ENCODE measurements at places on chromosomes 5 and 9.

DNA sequence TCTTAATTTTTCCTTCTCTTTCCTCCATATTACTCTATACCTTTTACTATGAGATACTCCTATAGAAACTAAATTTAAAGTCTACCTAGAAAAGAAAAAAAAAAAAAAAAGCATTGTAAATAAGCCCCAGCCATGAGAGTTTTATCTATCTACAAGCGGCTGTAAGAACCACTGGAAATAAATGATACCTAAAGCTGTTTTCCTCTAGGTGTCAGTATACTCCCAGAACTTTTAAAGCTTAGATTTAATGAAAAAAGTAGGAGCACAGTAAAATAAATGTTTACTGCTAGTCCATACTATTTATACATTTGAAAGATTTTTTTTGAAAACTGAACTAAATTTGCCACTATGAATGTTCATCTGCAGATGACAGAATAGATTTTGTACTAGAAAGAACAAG is 26.2 kb downstream of the TYRP1 start:
- DNase-seq = peak; percentile 35

DNA sequence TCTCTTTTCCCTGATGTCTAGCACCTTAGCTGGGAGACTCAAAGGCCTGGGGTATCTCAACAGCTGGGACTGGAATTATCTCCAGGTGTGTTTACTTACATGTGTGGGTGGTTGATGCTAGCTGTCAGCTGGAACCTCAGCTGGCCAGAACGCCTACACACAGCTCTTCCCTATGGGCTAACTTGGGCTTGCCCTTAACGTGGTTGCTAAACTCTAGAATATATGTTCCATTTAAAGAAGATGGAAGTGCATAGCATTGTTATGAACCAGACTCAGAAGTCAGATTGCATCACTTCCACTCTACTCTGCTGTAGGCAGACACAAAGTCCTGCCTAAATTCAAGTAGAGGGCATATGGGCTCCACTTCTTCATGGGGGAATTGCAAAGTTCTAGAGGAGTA is 29.3 kb downstream of the SGCD start:
- no peak for DNase-seq

DNA sequence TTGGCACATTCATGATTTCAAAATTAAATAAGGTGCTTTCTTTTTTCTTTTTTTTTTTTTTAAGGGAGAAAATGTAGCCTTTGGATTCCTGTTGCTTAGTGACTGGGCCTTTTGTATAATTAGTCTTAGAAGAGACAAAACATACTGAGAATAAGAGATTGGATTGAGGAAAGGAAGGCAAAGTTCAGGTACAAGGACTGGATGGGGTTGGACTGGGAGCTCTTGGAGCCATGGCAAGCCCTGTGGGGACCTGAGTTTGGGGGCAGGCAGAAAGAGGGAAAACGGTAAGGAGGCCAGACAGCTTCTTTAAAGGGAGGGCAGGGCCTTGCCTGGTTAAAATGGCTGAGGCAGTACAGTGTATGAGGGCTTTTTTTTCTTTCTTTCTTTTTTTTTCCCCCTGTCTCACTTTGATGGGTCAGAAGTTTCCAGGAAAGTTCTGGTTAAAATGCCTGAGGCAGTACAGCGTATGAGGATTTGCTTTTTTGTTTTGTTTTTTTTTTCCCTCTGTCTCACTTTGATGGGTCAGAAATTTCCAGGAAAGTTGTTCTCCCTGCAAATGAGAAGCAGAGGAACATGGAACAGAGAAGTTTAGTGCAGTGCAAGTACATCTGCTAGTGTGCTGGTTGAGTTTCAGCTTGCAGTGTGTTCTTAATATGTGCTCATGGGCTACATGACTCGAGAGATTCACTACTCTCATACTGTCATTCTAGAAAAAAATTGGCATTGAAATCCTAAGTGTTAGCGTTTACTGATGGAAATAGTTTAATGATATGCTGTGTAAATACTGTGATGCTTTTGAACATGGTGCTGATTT is 16.8 kb downstream of the SNX18 start:
- no peak for DNase-seq

GRCh38 chr9:107711542-107711941 is 222.0 kb upstream of the KLF4 start:
- peak; percentile 79 for DNase-seq

DNA sequence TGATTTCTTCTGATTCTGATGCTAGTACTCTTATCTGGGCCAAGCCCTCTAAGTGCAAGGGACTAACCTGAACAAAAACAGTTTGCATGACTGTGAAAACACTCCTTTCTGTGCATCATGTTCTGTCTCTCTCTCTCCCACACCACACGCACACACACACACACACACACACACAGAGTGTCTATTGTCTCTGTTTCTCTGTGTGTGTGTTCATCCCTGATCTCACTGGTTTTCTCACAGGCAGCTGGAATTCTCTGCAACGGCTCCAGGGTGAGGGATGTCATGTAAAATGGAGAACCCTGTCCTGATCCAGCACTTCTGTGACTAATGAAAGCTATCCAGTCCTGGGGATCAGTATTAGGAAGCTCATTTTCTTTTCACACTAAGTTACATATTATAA is 453.1 kb upstream of the RGMB start:
- no peak for DNase-seq
